ENCODE measurements at places on chromosomes 16 and 17. TPM values are rescaled to one million over a fixed set of nuclear protein-coding genes. Genes with fewer than 3 reads are reported as not detected.

TVP23A gene
- not detected for total RNA-seq

SDR42E2 gene
- total RNA-seq, result not detected

STX8 gene
- 66.4 TPM for total RNA-seq

CCL13 gene
- 0.57 TPM for total RNA-seq

MEIOB gene
- not detected for total RNA-seq

DYNLRB2 gene
- total RNA-seq, result 2.3 TPM

GRCh38 chr17:59357219-59357697, 25.8 kb downstream of the YPEL2 start:
- DNase-seq, result no peak

DNA sequence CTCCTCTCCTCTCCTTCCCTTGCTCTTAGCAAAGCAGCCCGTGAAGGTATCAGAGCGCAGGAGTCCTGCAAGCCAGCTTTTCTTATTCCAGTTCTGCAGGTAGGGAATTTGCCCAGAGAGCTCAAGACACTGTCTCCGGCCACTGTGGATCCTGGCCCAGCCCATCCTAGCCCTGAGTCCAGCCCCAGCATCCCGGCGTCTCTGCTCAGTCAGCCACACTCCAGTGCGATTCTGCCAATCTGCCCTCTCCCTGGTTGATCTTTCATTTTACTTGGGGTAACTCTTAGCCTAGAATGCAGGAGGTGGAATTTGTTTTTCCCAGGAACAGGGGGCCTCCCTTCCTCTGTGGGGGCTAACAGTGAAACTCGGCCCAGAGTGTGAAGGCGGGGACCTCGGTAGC, 176.9 kb upstream of the GSE1 start:
- DNase-seq, result no peak

GRCh38 chr17:10683853-10684252, 13.5 kb downstream of the SCO1 start:
- no peak for DNase-seq

GRCh38 chr16:61432421-61432820, 603.8 kb downstream of the CDH8 start:
- no peak for DNase-seq

DNA sequence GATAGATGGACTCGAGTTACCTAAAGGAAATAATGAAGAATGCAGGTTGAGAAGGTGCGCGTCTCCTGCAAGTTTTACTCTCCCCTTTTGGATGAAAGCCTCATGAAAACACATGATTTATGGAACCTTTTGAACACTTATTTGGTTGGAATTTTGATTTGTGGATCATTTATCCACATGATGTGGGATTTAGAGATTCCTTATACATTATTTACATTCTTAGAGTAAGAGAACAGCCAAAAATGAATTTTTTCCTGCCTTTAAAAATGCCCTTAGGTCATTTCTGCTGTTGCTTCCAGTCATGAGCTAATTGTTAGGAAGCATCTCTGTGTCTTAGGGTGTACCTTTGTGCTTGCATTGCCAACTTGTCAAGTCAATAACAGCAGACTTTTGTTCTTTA, 99.9 kb downstream of the RPTOR start:
- DNase-seq, result no peak

- DNase-seq, result no peak
Measured at GRCh38 chr16:85302848-85303353, 190.6 kb upstream of the CIBAR2 start.

- no peak for DNase-seq
Measured at GRCh38 chr17:57294101-57294500, 37.8 kb downstream of the MSI2 start.

- DNase-seq, result no peak
Measured at GRCh38 chr17:47872651-47873161, 21.7 kb upstream of the SP6 start.

GRCh38 chr17:17353625-17354484, 50.7 kb downstream of the NT5M start:
- no peak for DNase-seq

- DNase-seq, result no peak
Measured at GRCh38 chr17:37239690-37240334, 136.0 kb upstream of the C17orf78 start.

DNA sequence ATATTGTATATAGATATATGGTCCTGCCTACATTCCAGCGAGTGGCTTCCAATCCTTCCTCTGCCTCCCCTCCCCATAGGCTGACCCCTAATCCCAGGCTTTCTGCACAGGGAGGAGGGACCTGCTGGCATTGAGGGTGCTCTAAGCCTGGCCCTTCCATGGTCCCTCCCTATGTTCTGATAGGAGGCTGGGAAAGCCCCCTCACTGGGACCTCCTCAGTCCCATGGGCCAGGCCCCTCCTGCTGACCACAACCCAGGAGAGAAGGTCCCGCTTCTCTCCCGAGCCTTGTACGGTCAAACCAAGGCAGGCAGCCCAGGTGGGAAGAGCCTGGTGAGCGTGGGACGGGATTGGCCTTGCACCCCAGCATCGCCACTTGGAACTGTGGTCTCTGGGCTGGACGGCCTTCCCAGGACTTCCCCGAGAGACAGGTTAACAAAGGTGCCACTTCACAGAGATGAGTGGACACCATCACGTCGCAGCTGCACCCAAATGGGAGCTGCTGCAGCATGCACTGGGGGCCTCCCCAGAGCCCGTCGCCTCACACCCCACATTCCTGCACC, 859 bp downstream of the ALDH3A1 start:
- no peak for DNase-seq

- DNase-seq, result no peak
Measured at GRCh38 chr16:83967091-83967490, 953 bp upstream of the NECAB2 start.

DNA sequence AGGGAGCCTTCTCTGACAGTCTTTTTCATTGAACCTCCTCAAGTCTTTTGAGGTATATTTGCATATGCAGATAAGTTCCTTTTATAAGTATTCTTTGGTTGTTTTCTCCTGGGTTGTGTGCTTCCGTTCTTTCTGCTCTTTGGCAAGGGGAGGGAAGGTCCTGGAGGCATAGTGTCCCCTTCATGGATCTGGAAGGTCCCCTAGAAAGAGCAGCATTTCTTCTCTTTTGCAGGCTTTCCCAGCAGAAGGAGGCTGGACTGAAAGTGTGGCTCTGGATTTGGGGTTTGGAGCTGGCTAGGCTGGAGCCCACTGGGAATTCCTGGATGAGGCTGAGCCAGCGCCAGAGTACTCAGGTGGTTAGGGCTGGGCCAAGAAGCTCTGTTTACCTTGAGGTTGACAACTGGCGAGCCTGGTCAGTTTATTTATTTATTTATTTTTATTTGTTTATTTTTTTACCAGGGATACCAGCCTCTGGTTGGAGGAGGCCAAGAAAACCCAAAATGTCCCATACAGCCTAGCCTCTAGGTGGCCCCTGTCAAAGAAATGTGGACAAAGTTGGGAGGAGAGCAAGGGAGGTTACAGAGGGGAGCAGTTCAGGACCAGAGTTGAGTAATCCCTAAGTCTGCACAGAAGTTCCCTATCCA, 5.4 kb upstream of the TOP2A start:
- DNase-seq, result no peak

DNA sequence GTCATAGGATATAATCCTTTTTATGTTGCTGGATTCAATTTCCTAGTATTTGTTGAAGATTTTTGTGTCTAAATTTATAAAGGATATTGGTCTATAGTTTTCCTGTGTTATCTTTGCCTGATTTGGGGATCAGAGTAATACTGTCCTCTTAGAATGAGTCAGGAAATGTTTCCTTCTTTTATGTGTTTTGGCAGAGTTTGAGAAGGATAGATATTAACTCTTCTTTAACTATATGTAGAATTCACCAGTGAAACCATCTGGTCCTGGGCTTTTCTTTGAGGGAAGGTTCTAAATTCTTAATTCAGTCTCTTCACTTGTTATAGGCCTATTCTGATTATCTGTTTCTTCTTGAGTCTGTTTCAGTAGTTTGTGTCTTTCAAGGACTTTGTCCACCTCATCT, 66.3 kb upstream of the NACA2 start:
- no peak for DNase-seq

DNA sequence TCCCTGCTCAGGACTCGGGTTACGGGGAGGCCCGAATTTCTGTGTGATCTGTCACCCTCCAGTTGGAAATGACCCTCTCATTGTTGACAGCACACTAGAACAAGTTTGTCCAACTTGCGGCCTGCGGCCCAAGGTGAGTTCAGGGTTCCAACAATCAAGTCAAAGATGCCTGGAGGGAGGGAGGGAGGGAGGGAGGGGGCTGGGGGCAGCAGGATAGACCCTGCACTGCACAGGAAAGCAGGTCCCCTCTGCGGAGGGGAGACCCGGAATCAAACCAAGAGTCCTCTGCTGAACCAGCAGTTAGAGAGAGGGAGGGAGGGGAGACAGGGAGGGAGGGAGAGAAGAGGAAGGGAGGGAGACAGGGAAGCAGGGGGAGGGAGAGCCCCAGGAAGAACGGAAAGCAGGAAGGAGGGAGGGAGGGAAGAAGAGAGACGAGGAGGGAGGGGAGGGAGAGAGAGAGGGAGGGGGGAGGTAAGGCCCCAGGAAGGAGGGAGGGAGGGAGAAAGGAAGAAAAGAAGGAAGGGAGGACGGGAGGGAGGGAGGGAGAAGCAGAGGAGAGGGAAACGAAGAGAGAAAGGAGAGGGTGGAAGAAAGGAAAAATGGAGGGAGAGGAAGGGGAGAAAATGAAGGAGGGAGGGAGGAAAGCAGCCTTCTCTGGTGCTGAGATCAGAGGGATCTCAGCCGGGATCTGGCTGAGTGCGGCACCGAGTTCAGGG, 96.7 kb upstream of the CDH5 start:
- no peak for DNase-seq

DNA sequence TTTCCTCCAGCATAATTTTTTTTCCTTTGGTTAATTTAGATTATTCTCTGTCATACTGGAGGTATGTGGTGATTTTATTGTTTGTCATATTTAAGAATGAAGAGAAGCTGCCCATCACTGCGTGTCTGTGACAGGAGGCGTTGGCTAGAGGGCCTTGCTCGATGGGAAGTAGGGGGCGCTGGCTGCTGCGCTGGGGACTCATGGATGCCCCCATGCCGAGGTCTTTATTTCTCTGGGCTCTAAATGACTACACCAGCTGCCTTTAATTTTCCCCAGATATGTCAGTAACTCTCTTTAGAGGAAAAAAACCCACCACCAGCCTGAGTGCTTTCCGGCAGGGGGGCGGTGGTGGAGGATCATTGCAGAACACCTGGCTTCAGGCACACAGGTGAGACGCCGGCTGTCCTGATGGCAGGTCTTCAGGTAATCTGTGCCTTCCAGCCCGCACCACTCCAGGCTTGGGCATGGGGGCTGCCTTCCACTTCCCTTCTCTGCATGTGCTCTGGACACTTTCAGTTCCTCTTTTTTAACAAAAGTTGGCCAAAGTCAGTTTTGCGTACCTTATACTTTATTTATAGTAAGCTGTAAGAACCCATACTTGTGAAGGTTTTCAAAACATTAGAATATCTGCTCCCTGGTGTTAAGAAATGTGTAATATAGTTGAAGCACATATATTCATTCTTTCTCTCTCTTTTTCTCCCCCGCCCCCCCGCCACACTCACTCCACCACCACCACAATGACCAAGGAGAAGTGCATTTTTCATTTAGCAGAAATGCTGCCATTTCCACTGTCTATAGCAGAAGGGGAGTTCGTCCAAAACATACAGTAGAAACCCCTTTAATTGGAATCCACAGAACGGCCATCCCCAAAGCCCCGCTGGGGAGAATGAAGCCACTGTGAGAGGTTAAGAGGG, 192.7 kb downstream of the RPTOR start:
- no peak for DNase-seq

DNA sequence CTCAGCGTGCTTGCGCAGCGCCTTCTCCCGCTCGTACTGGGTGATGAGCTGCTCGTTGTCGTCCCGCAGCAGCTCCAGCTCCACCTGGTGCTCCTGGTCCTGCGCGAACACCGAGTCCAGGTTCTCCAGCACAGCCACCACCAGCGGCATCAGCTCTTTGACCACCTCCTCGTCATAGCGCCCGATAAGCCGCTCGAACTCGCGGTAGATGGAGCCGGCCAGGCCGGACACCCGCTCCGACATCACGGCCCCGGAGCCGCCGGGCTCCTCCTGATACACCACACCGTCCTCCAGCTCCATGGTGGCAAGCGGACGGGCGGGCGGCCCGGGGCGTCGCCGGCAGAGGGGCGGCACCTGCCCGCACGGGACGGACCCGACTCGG, 320 bp downstream of the SPAG9 start:
- no peak for DNase-seq

DNA sequence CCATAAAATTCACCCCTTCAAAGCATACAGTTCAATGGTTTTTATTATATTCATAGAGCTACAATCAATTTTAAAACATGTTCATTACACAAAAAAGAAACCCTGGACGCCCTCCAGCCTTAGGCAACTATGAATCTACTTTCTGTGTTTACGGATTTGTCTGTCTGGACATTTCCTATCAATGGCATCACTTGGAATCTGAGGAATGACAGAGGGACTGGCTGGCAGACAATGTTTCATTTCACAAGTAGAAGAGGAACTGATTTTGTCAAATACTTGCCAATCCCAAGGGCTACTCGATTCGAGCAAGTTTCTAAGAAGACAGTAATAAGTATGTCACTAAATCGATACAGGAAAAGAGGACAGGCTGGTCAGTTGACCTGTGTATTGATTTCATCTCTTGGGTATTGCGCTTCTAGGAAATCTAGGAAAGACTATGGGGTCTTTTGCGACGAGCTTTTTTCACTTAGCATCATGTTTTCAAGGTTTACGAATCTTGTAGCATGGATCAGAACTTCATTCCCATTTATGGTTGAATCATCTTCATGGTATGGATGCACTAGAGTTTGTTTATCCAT, 56.6 kb downstream of the RGS9 start:
- no peak for DNase-seq

Measured in esophagus squamous epithelium (tissue), 5 donors.